Activated naive CD8-positive, alpha-beta T cell treated with anti-CD3 and anti-CD28 coated beads, Interleukin-2, amount 10 ng/mL, durations not matched to agents 7 days and 5 days (primary cell): ENCODE measurements at places on chromosomes 16 and 17. TPM values are rescaled to one million over a fixed set of nuclear protein-coding genes. Genes with fewer than 3 reads are reported as not detected.

DNA sequence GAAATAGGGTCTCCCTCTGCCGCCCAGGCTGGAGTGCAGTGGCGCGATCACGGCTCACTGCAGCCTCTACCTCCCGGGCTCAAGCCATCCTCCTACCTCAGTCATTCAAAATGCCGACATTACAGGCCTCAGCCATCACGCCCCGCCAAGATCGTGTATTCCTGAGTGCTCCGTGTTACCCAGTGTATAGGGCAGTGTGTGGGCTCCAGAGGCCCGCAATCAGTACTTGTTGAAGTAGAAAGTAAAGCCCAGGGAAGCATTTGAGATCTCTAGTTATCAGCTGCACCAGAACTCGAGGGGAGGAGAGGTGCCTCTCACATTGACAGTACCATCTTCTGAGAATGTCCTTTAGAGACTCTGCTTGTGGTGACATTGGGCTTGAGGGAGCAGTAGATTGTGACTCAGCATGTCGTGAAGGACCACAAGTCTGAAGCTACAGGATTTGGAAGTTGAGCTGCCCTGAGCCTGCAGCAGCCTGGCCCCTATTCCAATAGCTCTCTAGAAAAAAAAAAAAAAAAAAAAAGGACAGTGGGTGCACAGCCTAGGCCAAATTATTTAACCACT is 1.1 kb upstream of the PRPSAP1 start:
- peak overlapping the region; percentile 96 for H3K4me3 ChIP-seq
- H3K27ac ChIP-seq: peak overlapping the region; percentile 78
- DNase-seq: no peak
- peaks cover 5% of the 10 kb centered on the region for H3K27me3 ChIP-seq
- peaks cover 17% of the 10 kb centered on the region for H3K4me1 ChIP-seq

ZPBP2 gene
- total RNA-seq: 0.14 TPM

- no peaks in the 10 kb centered on the region for H3K36me3 ChIP-seq
- no peak overlapping the region for H3K27ac ChIP-seq
- H3K4me1 ChIP-seq: no peaks in the 10 kb centered on the region
- H3K4me3 ChIP-seq: no peak overlapping the region
- DNase-seq: no peak
- no peaks in the 10 kb centered on the region for H3K27me3 ChIP-seq
Measured at GRCh38 chr16:5604770-5605169, 507.2 kb upstream of the EEF2KMT start.

GRCh38 chr17:35735036-35735805 is 3.8 kb downstream of the RASL10B start:
- H3K36me3 ChIP-seq: peaks cover 5% of the 10 kb centered on the region
- peaks cover 43% of the 10 kb centered on the region for H3K27me3 ChIP-seq
- H3K4me3 ChIP-seq: no peak overlapping the region
- no peak for DNase-seq
- H3K4me1 ChIP-seq: peaks cover 9% of the 10 kb centered on the region

DNA sequence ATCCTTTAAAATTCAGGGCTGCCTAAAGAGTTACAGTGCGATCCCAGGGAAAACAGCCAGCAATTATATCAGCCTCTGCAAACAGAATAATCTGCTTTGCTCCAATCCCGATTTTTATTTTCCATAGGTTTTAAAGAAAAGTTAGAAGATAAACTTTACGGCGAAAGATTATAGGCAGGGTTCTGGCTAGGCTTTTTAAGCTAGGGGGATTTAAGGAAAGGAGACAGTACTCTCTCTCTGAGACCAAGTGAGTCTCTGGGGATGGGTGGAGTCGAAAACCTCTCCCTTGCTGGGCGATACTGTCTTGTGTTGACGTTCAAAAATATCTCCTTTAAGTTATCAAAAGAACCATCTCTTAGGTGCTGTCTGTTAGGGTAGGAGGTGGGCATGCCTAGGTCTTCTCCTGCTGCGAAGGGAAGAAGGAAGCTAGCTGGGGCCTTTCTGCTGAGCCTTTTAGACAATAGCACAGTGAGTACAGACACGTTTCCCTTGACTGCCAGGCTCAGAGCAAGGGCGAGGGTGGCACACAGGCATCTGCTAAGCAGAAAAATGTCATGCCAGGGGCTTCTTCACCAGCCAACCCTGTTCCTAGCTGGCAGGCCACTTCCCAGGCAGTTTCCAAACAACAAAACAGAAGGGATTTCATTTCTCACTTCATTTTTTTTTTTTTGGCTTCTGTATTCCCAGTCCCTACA is 167.9 kb upstream of the MAF start:
- H3K27ac ChIP-seq: no peak overlapping the region
- H3K4me1 ChIP-seq: peaks cover 9% of the 10 kb centered on the region
- H3K4me3 ChIP-seq: no peak overlapping the region
- no peak for DNase-seq
- no peaks in the 10 kb centered on the region for H3K36me3 ChIP-seq

- peaks cover 67% of the 10 kb centered on the region for H3K4me1 ChIP-seq
- DNase-seq: no peak
- no peaks in the 10 kb centered on the region for H3K27me3 ChIP-seq
- H3K4me3 ChIP-seq: no peak overlapping the region
Measured at GRCh38 chr17:7555320-7555948, 3.1 kb upstream of the TNFSF13 start.

CIITA gene
- 12.6 TPM for total RNA-seq

DNA sequence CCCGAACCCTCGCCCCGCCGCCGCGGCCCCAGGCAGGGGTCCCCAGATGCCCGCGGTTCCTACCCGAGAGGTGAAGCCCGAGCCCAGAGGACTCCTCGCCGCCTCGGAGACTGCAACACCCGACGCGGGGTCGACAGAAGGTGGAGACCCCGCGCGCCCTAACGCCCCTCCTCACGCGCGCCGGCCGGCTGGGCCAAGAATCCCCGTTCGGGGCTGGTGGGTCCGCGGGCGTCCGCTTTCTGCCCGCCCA is 515 bp downstream of the SUMO2 start:
- peaks cover 22% of the 10 kb centered on the region for H3K36me3 ChIP-seq
- H3K27ac ChIP-seq: peak overlapping the region; percentile 82
- H3K27me3 ChIP-seq: no peaks in the 10 kb centered on the region
- peak overlapping the region; percentile 92 for H3K4me3 ChIP-seq
- DNase-seq: no peak

CXCL16 gene
- total RNA-seq: 3.0 TPM

- no peaks in the 10 kb centered on the region for H3K36me3 ChIP-seq
- H3K27me3 ChIP-seq: no peaks in the 10 kb centered on the region
- no peak overlapping the region for H3K4me3 ChIP-seq
- H3K4me1 ChIP-seq: peaks cover 6% of the 10 kb centered on the region
- H3K27ac ChIP-seq: no peak overlapping the region
Measured at GRCh38 chr16:30910427-30911029, 12.8 kb upstream of the FBXL19 start.

ACSF2 gene
- total RNA-seq: 45.0 TPM

DNA sequence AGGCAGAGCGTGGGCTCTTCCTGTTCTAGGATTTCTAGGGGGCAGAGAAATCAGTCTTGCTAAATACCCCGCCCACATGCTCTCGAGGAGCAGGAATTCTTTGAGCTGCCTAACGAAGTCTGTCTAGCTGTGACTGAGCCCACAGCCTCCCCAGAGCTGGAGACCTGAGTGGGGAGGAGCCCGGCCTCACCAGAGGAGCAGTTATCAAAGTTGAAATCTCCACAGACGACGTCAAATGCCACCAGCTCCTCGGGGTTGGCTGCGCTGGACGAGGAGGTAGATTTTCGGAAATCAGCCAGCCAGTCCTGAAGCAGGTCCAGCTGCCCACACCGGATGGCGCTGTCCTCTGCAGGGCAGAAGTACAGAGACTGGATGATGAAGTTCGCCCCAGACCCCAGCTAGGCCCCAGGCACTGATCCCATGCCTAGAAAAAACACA is 53.8 kb downstream of the PRMT7 start:
- peaks cover 11% of the 10 kb centered on the region for H3K36me3 ChIP-seq
- H3K27ac ChIP-seq: no peak overlapping the region
- H3K4me1 ChIP-seq: peaks cover 22% of the 10 kb centered on the region
- H3K4me3 ChIP-seq: no peak overlapping the region
- H3K27me3 ChIP-seq: peaks cover 17% of the 10 kb centered on the region
- peak; percentile 31 for DNase-seq

- H3K27me3 ChIP-seq: no peaks in the 10 kb centered on the region
- no peak overlapping the region for H3K4me3 ChIP-seq
- no peak overlapping the region for H3K27ac ChIP-seq
- peaks cover 2% of the 10 kb centered on the region for H3K36me3 ChIP-seq
Measured at GRCh38 chr17:75910699-75911098, 6.0 kb upstream of the MRPL38 start.

DNA sequence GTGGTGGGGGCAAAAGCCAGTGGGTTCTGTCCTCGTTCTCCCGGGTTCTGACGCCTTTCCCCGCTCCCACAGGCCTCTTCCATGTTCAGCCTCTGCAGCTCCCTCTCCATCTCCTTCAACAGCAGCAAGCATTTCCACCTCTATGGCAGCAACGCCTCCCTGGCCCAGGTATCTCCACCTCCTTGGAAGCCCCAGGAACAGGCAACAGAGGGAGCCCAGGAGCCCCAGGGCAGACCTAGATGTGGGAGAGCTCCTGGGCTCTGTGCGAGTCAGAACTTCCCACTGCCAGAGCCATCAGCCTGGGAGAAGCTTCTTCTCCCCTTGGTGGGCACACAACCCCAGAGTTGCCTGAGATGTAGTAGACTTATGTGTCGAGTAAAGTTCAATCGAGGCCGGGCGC is 7.8 kb downstream of the ZNF768 start:
- no peaks in the 10 kb centered on the region for H3K27me3 ChIP-seq
- peaks cover 30% of the 10 kb centered on the region for H3K4me1 ChIP-seq
- no peak for DNase-seq
- H3K4me3 ChIP-seq: no peak overlapping the region

LGALS9B gene
- 2.0 TPM for total RNA-seq

- peaks cover 7% of the 10 kb centered on the region for H3K27me3 ChIP-seq
- H3K4me3 ChIP-seq: no peak overlapping the region
- no peak for DNase-seq
- no peaks in the 10 kb centered on the region for H3K36me3 ChIP-seq
- no peaks in the 10 kb centered on the region for H3K4me1 ChIP-seq
Measured at GRCh38 chr16:49341706-49342105, 31.9 kb upstream of the C16orf78 start.

GRCh38 chr17:49520386-49521087 is 25.4 kb downstream of the NGFR start:
- peaks cover 3% of the 10 kb centered on the region for H3K27me3 ChIP-seq
- no peak overlapping the region for H3K27ac ChIP-seq
- H3K36me3 ChIP-seq: no peaks in the 10 kb centered on the region

- no peaks in the 10 kb centered on the region for H3K36me3 ChIP-seq
- H3K27ac ChIP-seq: no peak overlapping the region
Measured at GRCh38 chr17:1146561-1147265, 33.1 kb downstream of the ABR start.

GRCh38 chr16:28846080-28846932 is at the start of gene TUFM:
TUFM (minus strand) TSS chr16:28846348; CDS start chr16:28846269, 79 bp downstream.
- H3K36me3 ChIP-seq: peaks cover 12% of the 10 kb centered on the region
- H3K27me3 ChIP-seq: no peaks in the 10 kb centered on the region
- peak within 1 kb of the TSS; percentile 88 for H3K4me3 ChIP-seq
- H3K4me1 ChIP-seq: peaks cover 19% of the 10 kb centered on the region
- DNase-seq: peak; percentile 96

GRCh38 chr17:35521150-35521549 is 16.3 kb downstream of the SLFN12L start:
- DNase-seq: no peak
- peak overlapping the region; percentile 46 for H3K27ac ChIP-seq
- peak overlapping the region; percentile 78 for H3K4me3 ChIP-seq
- peaks cover 64% of the 10 kb centered on the region for H3K36me3 ChIP-seq
- H3K27me3 ChIP-seq: no peaks in the 10 kb centered on the region
- H3K4me1 ChIP-seq: peaks cover 87% of the 10 kb centered on the region

- H3K27ac ChIP-seq: no peak overlapping the region
- H3K4me3 ChIP-seq: no peak overlapping the region
- H3K4me1 ChIP-seq: peaks cover 20% of the 10 kb centered on the region
Measured at GRCh38 chr17:7356756-7357155, 1.8 kb downstream of the TMEM95 start.

- no peak overlapping the region for H3K27ac ChIP-seq
- peaks cover 15% of the 10 kb centered on the region for H3K4me1 ChIP-seq
- no peak overlapping the region for H3K4me3 ChIP-seq
- H3K36me3 ChIP-seq: no peaks in the 10 kb centered on the region
Measured at GRCh38 chr17:38602956-38603785, 2.6 kb downstream of the SRCIN1 start.

ASB16 gene
- 0.19 TPM for total RNA-seq

DNA sequence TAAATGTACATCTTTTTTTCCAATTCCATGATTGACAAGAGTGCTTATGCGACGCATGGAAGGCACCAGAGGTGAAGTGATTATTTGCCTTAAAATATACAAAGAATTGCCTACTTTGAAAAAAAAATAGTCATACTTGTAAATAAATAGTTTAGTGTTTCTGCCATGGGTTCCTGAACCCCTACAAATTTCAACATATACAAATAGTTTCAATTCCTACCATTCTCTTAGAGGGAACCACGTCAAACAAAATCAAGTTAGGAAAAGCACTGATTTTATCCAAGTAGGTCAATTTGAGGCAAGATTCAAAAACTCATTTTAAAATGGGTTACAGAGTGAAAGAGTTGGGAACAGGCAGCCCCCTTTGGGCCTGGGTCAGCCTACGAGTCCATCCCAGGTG is 11.7 kb downstream of the CMTM3 start:
- H3K4me3 ChIP-seq: no peak overlapping the region
- no peaks in the 10 kb centered on the region for H3K27me3 ChIP-seq
- DNase-seq: no peak
- H3K4me1 ChIP-seq: peaks cover 3% of the 10 kb centered on the region

CNTROB gene
- 62.7 TPM for total RNA-seq

ADPRM gene
- 19.3 TPM for total RNA-seq

DNA sequence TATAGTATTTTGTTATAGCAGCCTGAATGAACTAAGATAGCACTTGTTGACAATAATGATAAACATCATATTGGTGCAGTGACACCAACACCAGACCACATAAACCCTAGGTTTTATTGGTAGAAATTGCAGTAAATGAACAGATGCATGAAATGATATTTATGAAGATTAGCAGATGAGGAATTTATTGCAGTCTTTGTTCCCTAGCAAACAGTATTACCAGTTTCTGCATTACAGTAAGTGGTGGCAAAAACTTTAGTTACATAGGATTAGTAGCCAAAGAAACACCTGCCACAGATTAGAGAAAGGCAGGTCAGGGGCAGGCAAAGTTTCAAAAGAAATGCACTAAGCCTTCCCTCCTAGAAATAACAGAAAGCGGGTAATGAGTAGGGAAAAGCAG is 17.7 kb upstream of the TANC2 start:
- H3K27me3 ChIP-seq: peaks cover 22% of the 10 kb centered on the region
- DNase-seq: no peak
- H3K4me1 ChIP-seq: no peaks in the 10 kb centered on the region
